ENCODE measurements at places on chromosomes 2 and 18.
A peak's percentile ranks its signal among the peaks of the same experiment; 100 is the strongest.

DNA sequence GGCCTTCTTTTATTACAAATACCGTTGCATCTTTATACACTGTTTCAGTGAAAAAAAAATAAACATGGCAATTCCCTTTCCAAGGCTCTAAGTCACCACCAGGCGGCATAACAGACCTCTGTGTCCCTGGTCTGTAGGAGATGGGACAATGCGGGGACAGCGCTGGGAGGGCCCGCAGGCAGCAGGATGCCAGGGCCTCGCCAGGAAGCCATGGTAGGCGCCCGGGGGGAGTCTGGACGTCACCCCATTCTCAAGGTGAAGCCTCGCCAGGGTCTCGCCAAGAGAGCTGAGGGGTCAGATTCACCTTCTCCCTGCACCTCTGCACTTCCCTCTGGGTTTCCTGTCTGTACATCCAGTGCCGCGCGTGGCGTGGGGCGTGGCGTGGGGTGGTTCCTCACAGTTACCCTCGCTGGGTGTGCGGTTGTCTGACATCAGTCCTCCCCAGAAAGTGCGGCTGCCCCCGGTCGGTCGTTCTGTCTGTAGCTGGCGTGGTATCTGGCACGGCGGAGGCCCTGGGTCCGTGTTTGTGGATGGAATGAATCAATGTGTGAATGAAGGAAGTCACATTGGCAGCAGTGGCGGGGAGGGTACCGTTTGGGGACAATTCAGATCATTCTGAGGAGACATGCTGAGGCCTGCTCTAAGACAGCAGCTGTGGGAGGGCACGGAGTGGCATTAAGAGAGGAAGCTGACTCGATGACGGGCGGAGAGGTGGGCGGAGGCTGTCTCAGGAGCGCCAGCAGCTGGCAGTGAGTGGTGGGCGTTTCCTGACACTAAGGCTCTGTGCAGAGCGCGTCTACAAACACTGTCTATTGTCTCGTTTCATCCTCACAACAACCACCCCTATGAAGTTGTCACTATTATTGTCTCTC, 46.0 kb downstream of the LRRFIP1 start:
- peak; percentile 94 for DNase-seq

GRCh38 chr2:6723865-6724604, 141.7 kb downstream of the CMPK2 start:
- DNase-seq: no peak

DNA sequence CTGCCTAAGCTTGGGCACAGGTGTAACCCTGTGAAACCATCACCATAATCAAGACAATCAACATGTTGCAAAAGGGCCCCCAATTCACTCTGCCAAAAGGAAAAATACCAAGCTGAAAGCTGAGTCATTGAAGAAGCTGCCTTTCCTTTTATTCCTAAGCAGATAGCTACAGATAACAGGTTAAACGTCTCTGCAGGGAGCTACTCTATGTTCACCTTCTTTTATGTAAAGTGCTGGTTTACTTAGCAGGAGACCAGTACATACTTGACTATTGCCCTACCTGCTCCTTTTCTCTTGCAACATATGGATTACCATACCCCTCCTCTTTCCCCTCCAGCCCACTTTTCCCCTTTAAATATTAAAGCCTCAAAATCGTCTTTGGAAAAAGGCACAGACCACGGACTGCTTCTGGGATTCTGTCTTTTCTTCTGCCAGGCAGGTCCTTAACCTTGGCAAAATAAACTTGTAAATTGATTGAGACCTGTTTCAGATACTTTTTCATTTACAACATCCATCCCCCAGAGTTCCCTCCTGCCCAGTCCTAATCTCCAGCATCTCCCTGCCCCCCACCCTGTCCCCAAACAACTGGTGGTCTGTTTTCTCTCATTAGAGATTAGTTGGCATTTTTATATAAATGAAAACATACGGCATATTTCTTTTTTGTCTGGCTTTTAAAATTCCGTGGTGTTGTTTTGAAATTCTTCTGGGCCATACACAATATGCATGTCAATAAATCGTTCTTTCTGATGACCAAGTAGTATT, 37.8 kb upstream of the LDLRAD4 start:
- no peak for DNase-seq

- DNase-seq: no peak
Measured at GRCh38 chr2:148507970-148508369, 136.6 kb upstream of the EPC2 start.

- no peak for DNase-seq
Measured at GRCh38 chr2:33478968-33479731, 2.7 kb downstream of the RASGRP3 start.

- no peak for DNase-seq
Measured at GRCh38 chr2:231987124-231987727, 25.7 kb downstream of the DIS3L2 start.

GRCh38 chr18:59276047-59276446, 2.8 kb upstream of the RAX start:
- no peak for DNase-seq

- DNase-seq: peak; percentile 5
Measured at GRCh38 chr18:50240080-50240563, 26.2 kb downstream of the CFAP53 start.

Measured in CD4-positive, alpha-beta T cell treated with Interleukin-2 at 100 ng/mL for 4 hours (primary cell).